ENCODE measurements at places on chromosomes 1 and 21.

DNA sequence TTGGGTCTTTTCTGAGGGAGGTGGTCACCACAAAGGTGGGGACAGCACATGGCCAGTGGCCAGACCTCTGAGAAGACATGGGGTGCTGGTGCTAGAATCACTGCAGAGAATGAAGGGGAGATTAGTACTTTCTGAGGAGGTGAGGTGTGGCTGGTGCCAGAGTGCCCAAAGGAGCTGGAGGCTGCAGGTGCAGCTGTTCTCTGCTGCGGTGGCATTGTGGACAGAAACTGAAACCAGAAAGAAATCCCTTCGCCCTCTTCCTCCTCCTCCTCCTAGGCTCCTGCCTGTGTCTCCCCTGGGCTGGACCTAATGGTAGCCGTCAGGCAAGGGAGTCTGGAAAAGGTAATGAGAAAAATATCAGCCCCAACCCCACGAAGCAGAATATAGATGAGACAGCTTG, 261.7 kb downstream of the TM2D1 start:
- no peak for DNase-seq

GRCh38 chr1:192539297-192540092, 36.1 kb upstream of the RGS1 start:
- no peak for DNase-seq

DNA sequence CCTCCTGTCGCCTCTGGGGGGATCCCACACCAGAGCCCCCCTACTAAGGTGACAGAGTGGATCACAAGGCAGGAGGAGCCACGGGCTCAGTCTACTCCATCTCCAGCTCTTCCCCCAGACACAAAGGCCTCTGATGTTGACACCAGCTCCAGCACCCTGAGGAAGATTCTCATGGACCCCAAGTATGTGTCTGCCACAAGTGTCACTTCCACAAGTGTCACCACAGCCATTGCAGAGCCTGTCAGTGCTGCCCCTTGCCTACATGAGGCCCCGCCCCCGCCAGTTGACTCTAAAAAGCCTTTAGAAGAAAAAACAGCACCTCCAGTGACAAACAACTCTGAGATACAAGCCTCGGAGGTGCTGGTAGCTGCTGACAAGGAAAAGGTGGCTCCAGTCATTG, 42.2 kb downstream of the ZBTB17 start:
- no peak for DNase-seq

GRCh38 chr1:162003061-162003829, 20.4 kb downstream of the OLFML2B start:
- no peak for DNase-seq

- no peak for DNase-seq
These were observed 25.2 kb upstream of the RCAN1 start for GRCh38 chr21:34639882-34640788.

GRCh38 chr21:43893536-43894205, 28.6 kb downstream of the AGPAT3 start:
- no peak for DNase-seq

DNA sequence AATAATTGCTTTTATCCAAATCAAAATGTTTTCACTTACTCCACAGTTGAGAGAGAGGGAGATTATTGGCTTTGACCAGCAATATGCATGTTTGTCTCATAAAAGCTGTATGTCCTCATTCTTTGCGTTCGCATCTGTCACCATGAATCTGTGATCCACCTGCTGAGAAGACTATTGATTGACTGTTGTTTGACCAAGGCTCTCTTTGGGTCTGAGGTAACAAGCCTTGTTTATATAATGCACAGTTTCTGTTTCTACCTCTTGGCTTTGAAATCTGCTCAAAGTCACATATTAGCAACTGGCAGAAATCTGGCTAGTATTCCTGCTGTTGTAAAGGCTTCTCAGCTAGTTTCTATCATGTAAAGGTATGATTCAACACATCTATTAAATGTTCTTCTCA, 157.0 kb downstream of the LYPLAL1 start:
- no peak for DNase-seq

DNA sequence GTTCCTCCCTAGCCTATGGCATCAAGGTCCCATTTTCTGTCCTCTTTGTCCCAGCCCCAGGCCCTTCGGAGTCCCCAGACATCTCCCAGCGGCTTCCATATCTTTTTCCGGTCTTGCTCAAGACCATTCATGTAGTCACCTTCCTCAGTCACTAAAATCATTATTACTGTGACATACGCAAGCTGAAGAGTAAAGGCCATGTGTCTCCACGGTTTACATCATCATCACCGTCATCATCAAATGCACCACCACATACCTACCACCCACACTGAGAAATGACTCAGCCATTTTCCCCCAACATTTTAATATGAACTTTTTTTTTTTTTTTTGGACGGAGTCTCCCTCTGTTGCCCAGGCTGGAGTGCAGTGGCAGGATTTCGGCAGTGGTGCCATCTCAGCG, 43.4 kb downstream of the FHAD1 start:
- DNase-seq: no peak

GRCh38 chr1:155226188-155226909, 17.9 kb downstream of the MTX1 start:
- DNase-seq: no peak

DNA sequence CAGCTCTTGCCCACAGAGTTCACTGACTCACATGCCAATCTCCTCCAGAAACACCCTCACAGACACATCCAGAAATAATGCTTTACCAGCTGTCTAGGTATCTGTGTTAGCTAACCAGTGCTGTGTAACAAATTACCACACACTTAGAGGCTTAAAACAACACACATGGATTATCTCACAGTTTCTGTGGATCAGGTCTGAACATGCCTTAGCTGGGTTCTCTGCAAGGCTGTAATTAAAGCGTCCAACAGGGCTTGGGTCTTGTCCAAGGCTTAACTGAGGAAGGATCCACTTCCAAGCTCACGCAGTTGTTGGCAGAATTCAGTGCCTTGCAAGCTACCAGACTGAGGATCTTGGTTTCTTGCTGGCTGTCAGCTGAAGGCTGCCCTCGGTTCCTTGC, 92.5 kb upstream of the RGS4 start:
- no peak for DNase-seq

- no peak for DNase-seq
These were observed 75.2 kb downstream of the NFIA start for GRCh38 chr1:61157468-61157987.

DNA sequence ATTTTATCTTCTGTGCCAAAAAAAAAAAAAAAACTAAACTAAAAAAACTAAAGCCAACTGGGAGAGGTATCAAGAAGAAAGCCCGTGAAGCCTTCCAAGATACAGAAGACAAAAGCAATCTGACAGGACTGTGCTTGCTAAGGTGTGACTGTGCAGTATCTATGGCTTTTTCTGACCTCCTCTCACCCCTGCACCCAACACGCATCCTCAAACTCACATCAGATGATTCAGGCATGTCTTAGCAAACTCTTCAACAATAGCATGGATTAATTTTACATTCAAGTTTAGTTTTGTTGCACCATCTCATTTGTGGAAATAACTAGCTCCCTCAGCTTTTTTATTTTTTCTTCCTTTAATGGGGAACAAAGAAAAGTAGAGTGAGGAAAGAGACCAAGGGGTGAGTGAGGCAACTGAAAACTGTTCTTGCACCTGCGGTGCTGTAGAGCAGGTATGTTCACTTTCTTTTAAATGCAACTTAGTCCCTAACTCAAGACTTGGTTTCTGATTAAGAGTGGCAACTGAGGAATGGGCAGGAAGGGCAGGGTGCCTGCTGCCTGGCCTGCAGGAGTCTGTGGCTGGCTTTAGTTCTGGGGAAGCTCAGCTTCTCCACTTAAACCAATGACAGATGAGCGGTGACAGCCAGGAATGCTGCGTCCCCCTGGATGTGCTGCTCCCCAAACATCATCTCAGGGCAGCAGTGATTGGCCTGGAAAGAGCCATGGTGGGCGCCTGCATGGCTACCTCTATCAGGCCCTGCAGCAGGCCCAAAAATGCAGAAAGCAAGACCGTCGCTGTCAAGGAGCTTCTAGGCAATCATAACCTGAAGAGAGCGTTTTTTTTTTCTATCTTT, 71.3 kb upstream of the LRRC8B start:
- DNase-seq: no peak

DNA sequence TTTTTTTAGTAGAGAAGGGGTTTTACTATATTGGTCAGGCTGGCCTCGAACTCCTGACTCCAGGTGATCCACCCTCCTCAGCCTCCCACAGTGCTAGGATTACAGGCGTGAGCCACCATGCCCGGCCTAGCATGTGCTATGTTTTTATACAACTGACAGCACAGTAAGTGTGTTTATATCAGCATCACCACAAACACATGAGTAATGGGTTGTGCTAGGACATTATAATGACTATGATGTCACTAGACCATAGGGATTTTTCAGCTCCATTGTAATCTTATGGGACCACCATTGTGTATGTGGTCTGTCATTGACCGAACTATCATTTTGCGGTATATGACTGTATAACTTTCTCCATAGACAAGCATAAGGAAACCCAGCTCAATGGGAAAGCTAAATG, 6.3 kb downstream of the LEFTY2 start:
- DNase-seq: no peak

GRCh38 chr1:112990271-112990670, 34.3 kb upstream of the SLC16A1 start:
- DNase-seq: no peak

DNA sequence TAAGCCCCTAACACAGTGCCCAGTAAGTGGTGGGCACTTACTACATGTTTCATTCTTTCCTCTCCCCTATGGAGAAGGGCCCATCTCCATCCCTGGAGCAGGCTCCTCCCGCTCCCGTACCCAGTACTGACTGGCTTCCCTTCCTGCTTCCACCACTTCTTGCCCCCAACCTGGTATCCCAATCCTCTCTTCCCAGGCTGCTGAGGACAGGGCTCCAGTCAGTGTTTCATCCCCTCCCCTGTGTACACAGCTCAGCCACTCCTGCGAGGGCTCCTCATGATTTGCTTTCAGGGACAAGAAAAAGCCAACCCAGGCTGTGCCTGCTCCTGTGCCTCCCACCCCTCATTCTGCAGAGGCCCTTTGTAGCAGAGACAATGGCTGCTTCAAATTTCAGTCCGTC, 20.8 kb upstream of the ETV3 start:
- no peak for DNase-seq

DNA sequence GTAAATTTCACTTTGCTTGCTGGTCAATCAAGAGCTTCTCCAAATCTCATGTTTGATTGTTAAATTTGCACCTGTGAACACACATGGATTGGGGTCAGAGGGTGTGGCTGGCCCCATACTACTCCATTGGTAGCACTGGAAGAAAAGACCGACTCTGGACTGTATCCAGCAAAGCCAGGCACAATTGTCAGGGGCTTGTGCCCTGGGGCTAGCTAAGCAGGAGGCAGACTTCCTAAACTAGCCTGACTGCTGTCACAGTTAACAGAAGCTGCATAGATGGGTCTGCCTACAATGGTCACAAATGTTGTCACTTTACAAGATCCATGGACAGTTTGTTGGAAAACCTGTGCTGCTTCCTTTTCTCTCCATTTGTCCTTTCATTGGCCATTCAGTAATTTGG, 421.0 kb downstream of the DSCAM start:
- no peak for DNase-seq

- DNase-seq: no peak
These were observed 65.2 kb downstream of the TRIM11 start for GRCh38 chr1:228341450-228341813.

GRCh38 chr1:164651351-164651951, 92.5 kb downstream of the PBX1 start:
- DNase-seq: no peak

GRCh38 chr1:171835891-171836290, 5.4 kb upstream of the DNM3 start:
- DNase-seq: no peak

- DNase-seq: no peak
These were observed 51.0 kb downstream of the ELK4 start for GRCh38 chr1:205580923-205581180.

DNA sequence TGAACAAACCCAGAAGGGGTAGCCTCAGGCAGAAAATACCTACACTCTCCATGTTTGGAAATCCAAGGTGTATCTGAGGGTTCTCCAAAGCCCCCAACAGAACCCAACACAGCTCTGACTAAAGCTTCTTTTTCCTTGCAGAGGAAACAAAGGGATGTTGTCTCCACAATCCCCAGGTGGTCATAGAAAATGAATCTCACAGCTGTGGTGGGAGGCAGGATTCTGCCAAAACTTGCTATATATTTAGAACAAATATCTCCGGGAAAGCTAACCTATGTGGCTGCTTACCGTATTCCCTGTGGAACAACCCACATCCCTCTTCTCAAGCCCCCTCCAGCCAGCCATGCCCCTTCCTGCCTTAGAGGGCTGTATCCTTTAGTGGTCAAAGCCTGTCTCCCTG, 406.1 kb downstream of the PRDM2 start:
- no peak for DNase-seq

DNA sequence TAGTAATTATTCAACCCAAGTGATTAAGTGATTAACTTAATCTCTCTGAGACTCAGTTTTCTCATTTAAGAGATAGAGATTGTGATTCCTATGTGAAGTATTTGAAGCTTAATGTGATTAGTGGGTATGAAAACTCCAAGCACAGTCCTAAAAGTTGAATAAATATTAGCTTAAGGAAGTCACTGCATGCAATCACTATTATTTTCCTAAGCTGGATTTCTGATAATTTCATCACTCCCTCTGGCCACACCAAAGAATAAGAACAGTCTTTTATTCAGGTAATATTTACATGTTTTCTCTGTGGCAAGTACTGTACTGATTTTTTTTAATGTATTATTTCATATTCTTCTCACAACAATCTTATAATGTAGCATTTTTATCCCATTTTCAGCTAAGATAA, 31.1 kb downstream of the CD55 start:
- no peak for DNase-seq

DNA sequence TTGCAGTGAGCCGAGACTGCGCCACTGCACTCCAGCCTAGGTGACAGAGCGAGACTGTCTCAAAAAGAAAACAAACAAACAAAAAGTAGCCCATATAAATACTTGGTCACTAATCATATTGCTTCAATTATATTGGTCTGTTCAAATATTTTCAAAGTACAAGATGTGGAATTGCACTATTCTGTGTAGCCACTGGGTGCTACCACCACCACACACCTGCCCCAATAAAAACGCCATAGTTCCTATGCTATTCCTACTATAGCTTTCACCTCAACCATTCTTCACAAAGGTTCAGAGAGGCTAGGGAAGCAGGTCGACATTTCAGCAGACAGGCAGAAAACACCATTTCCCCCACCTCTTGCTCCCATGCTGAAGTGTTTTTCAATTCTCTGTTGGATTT, 16.7 kb downstream of the NDC1 start:
- DNase-seq: no peak

GRCh38 chr1:92929461-92929860, 31.8 kb downstream of the DIPK1A start:
- DNase-seq: no peak

GRCh38 chr1:103911450-103911849, 161.8 kb downstream of the AMY1C start:
- DNase-seq: no peak

DNA sequence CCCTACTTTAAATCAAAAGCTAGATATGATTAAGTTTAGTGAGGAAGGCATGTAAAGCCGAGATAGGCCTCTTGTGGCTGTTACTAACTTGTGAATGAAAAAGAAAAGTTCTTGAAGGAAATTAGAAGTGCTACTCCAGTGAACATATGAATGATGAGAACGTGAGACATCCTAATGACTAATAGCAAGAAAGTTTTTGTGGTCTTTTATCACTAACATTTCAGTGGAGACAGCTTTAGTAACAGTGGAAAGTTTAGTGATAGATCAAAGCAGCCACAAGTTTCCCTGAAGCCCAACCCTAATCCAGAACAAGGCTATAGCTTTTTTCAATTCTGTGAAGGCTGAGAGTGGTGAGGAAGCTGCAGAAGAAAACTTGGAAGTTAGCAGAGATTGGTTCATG, 73.6 kb upstream of the LRRC8B start:
- DNase-seq: no peak

Measured in GM18507 (cell line).